ENCODE measurements at places on chromosomes 12 and 14. TPM values are rescaled to one million over a fixed set of nuclear protein-coding genes. Genes with fewer than 3 reads are reported as not detected.

NTS gene
- total RNA-seq, result 0.49 TPM

SUSD6 gene
- total RNA-seq, result 6.4 TPM

SLC25A47 gene
- total RNA-seq, result not detected

EML5 gene
- 20.7 TPM for total RNA-seq

MIP gene
- not detected for total RNA-seq

CRACR2A gene
- 0.74 TPM for total RNA-seq

BATF gene
- not detected for total RNA-seq

KLRK1 gene
- 0.25 TPM for total RNA-seq

ERP27 gene
- total RNA-seq, result not detected

ASCL1 gene
- 8.6 TPM for total RNA-seq

SPSB2 gene
- total RNA-seq, result 2.5 TPM

PLEKHH1 gene
- total RNA-seq, result 6.9 TPM

LYZ gene
- total RNA-seq, result 3.2 TPM

ZDHHC22 gene
- total RNA-seq, result 9.8 TPM

CHGA gene
- 30.2 TPM for total RNA-seq

KNTC1 gene
- total RNA-seq, result 17.5 TPM

RFX4 gene
- total RNA-seq, result 6.4 TPM

CISTR gene
- not detected for total RNA-seq

IRAK3 gene
- 5.4 TPM for total RNA-seq

KCNA5 gene
- total RNA-seq, result 6.6 TPM

ACSM4 gene
- total RNA-seq, result not detected

NRXN3 gene
- total RNA-seq, result 48.9 TPM

KICS2 gene
- 4.4 TPM for total RNA-seq

SLC15A5 gene
- not detected for total RNA-seq

PDE6H gene
- 0.49 TPM for total RNA-seq

SLC39A2 gene
- total RNA-seq, result not detected

CCDC38 gene
- not detected for total RNA-seq

COCH gene
- total RNA-seq, result 43.5 TPM

KRT8 gene
- 0.25 TPM for total RNA-seq

LTBR gene
- total RNA-seq, result 0.98 TPM

CIT gene
- 9.3 TPM for total RNA-seq

AMHR2 gene
- not detected for total RNA-seq

CMKLR1 gene
- total RNA-seq, result 0.98 TPM

ARMH4 gene
- total RNA-seq, result 75.0 TPM

AKAP6 gene
- total RNA-seq, result 107 TPM

RAD9B gene
- 0.74 TPM for total RNA-seq

SRRM4 gene
- total RNA-seq, result 13.8 TPM

ANO2 gene
- total RNA-seq, result 2.0 TPM

KERA gene
- total RNA-seq, result 1.2 TPM

MAP1LC3B2 gene
- total RNA-seq, result 1.2 TPM

HSPB8 gene
- 1.2 TPM for total RNA-seq

TBX5 gene
- not detected for total RNA-seq

TMEM119 gene
- total RNA-seq, result 0.74 TPM

SAV1 gene
- total RNA-seq, result 18.7 TPM

ANKS1B gene
- 242 TPM for total RNA-seq

DDHD1 gene
- 20.9 TPM for total RNA-seq

BICDL1 gene
- total RNA-seq, result 17.0 TPM

CLEC2D gene
- total RNA-seq, result 9.1 TPM

OR6C2 gene
- total RNA-seq, result not detected

CEP83 gene
- total RNA-seq, result 17.7 TPM

STX2 gene
- 19.9 TPM for total RNA-seq

SOAT2 gene
- not detected for total RNA-seq

PPP4R4 gene
- 0.49 TPM for total RNA-seq

TMTC1 gene
- 8.9 TPM for total RNA-seq

RFLNA gene
- 7.6 TPM for total RNA-seq

GPRC5A gene
- 0.25 TPM for total RNA-seq

METTL1 gene
- total RNA-seq, result 0.74 TPM

NANOG gene
- total RNA-seq, result not detected

NGB gene
- total RNA-seq, result 4.9 TPM
